ENCODE measurements at places on chromosomes 2 and 18. TPM values are rescaled to one million over a fixed set of nuclear protein-coding genes. Genes with fewer than 3 reads are reported as not detected.

Gene SLC19A3
- total RNA-seq: not detected

DNA sequence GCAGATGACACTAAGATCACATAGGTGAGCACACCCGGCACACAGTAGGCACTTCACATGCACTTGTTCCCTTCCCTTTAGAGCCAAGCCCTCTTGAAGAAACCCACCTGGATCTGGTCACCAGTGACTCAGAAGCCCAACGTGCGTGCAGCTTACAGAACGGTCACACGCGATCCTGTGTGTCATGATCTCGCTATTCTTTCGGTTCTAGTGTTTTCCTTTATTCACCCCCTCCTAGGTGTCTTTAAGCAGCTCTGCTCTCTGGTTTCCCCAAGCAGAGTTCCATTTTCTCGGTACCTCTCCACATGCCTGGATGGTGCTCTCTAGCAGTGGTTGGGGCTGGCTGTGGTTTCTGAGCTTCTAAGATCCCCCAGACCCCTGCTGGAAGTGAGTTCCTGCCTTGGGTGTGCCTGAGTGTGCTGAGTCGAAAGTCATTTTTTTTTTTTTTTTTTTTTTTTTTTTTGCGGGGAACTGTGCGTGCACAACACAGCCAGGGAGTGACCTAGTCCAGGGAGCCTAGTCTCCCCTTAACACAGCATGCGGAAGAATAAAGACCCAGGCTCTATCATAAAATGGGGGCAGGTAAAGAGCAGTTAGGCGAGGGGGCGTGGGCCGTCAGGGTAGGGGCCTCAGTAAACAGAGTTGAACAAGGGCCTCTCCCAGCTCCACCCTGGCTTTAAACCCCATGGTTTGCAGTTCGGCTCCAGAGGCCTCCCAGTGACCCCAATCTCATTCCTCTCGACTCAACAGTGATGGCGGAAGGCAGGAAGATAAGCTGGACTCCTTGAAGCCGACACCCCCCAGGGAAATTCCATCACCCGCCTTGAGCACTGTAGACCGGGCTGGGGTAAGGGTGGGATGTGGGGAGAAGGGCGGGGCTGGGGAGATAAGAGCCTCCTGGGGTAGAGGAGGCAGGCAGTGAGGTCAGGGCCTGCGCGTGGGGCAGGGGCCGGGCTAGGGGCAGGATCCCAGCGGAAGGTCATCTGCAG lies 29.8 kb upstream of the DNMT3A start:
- peaks cover 6% of the 10 kb centered on the region for H3K4me1 ChIP-seq
- H3K36me3 ChIP-seq: no peaks in the 10 kb centered on the region

Gene OSBPL1A
- 4.3 TPM for total RNA-seq

DNA sequence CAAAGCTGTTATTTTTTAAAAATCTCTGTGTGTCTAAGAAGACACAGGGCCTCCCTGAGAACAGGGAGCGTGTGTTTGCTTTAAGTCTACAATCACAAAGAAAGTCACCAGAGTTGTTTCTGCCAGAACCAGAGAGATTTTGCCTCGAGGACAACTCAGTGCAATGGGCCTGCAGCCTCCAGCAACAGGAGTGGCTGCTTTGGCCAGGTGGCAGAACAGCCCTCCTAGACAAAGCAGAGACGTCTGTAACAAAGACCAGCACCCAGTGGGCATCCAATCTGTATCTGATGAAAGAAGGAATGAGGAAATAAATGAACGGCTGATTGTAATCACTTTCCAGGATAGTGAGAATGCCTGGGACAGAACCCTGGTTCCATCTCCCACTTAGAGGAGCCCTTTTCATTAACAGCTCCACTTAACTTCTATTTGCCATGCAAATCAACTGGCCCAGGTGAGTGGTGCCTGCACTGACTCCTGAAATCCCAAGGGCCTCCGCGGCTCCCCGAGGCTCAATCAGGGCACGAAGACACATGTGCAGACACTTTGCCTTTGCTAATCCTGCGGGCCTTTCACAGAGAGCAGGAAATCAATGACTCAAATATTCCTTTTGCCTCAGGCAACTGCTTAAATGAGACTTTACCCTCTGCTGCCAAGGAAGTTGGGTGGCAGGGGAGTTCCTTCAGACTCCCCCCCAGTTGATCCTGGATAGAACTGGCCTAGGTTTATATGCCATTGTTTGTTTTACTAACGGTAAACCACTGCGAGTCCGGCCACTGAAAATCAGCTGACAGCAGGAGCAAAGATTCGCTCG lies 146.5 kb downstream of the CABLES1 start:
- no peak for DNase-seq
- no peak overlapping the region for H3K4me3 ChIP-seq
- no peaks in the 10 kb centered on the region for H3K4me1 ChIP-seq
- no peaks in the 10 kb centered on the region for H3K27me3 ChIP-seq

GRCh38 chr2:201654616-201655384 lies 11.5 kb upstream of the TMEM237 start:
- H3K27ac ChIP-seq: no peak overlapping the region
- no peaks in the 10 kb centered on the region for H3K36me3 ChIP-seq
- H3K27me3 ChIP-seq: no peaks in the 10 kb centered on the region
- no peak for DNase-seq

Gene CCDC74A
- 0.50 TPM for total RNA-seq

Gene CYBRD1
- total RNA-seq: 0.46 TPM

- H3K36me3 ChIP-seq: no peaks in the 10 kb centered on the region
- no peak overlapping the region for H3K4me3 ChIP-seq
- no peak overlapping the region for H3K27ac ChIP-seq
Observed at GRCh38 chr2:84115173-84115857, 343.8 kb downstream of the SUCLG1 start.

Gene SERPINB4
- not detected for total RNA-seq

GRCh38 chr2:9001229-9001628 lies 2.3 kb downstream of the MBOAT2 start:
- H3K27me3 ChIP-seq: peaks cover 3% of the 10 kb centered on the region
- H3K36me3 ChIP-seq: no peaks in the 10 kb centered on the region
- no peaks in the 10 kb centered on the region for H3K4me1 ChIP-seq
- DNase-seq: no peak

DNA sequence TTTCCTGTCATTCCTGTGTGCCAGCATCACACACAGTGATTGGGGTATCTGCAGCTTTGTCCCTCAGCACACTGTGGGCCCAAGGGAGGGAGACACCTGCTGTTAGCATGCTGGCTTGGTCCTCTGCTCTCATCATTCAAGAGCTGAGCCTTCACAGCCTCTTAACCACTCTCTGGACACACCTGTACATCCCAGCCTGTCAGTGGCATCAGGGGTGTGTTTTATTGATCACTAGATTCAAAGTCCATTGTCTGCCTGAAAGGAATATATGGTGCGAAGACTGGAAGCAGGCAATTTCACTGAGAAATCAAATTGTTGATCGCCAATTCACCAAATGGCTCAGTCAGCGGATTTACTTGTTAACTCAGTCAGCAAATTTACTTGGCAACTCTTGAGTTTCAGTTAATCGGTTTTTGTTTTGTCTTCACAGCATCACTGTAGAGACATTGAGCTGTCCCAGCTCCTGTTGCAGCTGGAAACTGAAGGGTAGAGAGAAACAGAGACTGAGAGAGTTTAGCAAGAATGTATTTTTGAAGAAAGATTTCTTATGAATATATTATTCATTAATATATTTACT lies 56.3 kb upstream of the TMEM200C start:
- DNase-seq: no peak
- no peak overlapping the region for H3K4me3 ChIP-seq
- no peaks in the 10 kb centered on the region for H3K4me1 ChIP-seq
- no peaks in the 10 kb centered on the region for H3K27me3 ChIP-seq
- H3K27ac ChIP-seq: no peak overlapping the region
- no peaks in the 10 kb centered on the region for H3K36me3 ChIP-seq

DNA sequence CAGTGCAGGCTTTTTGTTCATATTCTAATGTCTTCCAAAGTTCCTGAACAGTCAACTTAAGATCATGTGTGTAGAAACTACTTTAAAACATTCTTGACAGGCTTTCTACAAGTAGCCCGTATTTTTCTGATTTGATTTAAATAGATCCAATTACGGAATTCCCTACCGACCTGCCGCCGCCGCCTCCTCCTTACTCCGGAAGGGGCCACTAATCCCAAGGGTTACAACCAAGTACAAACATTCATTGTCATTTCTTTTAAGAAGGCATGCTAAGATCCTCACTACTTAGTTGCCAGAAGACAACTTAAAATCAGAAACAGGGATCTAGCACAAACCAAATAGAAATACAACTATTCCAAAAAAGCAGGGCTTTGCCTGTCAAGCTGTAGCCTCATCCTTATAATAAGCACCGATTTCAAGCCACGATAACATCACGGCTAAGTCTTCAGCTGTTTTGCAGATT lies 784 bp downstream of the WDR33 start:
- DNase-seq: no peak
- no peaks in the 10 kb centered on the region for H3K36me3 ChIP-seq
- peak overlapping the region; percentile 79 for H3K4me3 ChIP-seq
- H3K4me1 ChIP-seq: peaks cover 22% of the 10 kb centered on the region
- H3K27ac ChIP-seq: peak overlapping the region; percentile 98

DNA sequence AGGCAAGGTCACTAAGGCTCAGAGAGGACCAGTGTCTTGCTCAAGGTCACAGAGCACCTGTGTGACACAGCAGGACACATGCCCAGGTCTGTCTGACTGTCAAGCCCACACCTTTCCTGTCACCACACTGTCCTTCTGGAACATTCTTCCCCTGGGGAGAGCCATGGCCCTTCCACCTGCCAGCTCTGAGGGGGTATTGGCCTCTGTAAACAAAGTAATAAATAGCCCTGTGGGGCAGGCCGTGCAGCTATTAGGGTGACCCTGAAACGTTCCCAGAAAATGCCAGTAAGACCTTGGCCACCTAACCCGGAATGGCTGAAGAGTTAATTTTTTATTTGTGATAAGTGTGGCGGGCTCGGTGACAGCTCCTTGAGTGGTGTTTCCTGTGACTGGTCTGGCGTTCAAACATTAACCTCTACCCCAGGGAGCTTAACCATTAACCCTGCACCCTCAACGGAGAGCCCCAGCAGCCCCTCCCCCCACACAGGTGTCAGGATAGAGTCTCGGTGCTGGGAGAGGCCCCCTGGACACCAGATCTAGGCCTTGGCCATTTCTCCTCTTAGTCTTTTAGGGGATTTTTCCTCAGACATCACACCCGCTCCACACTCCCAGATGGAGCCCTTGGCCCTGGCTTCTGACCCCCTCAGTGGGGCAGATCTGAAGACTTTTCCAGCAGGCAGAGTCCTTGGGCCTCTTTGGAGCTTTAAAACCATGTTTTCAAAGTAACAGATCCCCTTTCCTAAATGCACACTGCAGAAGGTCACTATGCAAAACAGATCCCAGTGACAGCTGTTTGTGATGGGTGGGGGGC lies 36.6 kb downstream of the SCTR start:
- no peak for DNase-seq
- H3K4me3 ChIP-seq: no peak overlapping the region

GRCh38 chr2:241635756-241636155 lies 1.2 kb downstream of the THAP4 start:
- no peaks in the 10 kb centered on the region for H3K36me3 ChIP-seq
- H3K27me3 ChIP-seq: no peaks in the 10 kb centered on the region
- peak overlapping the region; percentile 57 for H3K4me3 ChIP-seq
- H3K4me1 ChIP-seq: peaks cover 27% of the 10 kb centered on the region

Gene UGT1A5
- total RNA-seq: not detected

DNA sequence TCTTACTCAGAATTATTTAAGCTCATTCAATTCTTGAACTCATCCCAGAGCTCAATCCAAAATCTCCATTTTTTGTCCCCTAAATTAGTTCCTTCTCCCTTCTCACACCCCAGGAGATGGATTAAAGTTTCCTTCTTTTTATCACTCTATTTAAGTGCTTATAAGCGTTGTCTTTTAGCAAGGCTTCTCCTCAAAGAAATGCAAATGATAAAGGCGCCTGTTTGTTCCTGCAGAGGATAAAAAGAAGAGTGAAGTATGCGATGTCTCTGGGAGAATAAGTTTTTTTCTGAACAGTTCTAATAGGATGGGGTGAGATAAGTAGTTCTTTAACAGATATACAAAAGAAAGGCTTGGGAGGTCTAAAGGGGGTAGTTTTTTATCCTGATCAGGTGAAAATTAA lies 303.3 kb downstream of the CNTNAP5 start:
- DNase-seq: no peak
- H3K36me3 ChIP-seq: no peaks in the 10 kb centered on the region
- H3K4me1 ChIP-seq: no peaks in the 10 kb centered on the region
- H3K4me3 ChIP-seq: no peak overlapping the region

DNA sequence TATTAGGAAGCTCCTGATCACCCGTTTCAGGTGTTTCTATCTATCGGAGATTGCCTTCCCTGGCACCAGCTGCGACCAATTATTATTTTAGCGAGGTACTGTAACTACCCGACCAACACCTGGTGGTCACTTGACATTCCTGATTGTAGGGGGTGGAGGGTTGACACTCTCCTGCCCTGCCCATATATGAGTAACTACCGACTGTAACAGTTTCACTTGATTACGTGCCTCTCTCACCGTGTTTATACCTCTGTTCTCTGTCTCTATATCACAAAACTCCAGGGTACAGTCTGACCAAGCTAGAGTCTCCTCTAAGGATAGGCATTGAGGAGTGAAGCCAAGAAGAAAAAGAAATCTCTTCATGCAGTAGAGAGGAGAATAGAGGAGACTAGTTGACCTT lies 268.0 kb upstream of the LRATD1 start:
- DNase-seq: no peak
- no peak overlapping the region for H3K27ac ChIP-seq
- no peaks in the 10 kb centered on the region for H3K27me3 ChIP-seq
- no peaks in the 10 kb centered on the region for H3K4me1 ChIP-seq

DNA sequence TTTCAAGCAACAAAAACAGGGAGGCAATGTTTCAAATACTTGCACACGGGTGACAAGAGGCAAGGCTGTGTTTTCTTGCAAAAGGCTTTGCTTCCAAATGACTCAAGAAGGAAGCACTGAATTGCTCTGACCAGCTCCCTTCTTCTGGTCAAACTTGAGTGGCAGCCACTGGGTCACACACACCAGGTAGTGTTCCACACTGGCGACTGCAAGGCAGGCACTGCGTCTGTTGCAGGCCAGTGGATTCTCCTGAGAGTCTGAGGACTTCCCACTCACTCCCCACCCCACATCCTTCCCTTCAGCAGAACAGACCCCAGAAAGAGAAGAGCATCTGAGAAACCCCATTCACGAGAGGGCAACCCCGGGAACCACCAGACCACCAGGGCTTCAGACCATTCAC lies 19.8 kb downstream of the PARD6G start:
- H3K4me1 ChIP-seq: no peaks in the 10 kb centered on the region
- DNase-seq: no peak
- no peaks in the 10 kb centered on the region for H3K36me3 ChIP-seq
- no peaks in the 10 kb centered on the region for H3K27me3 ChIP-seq

Gene NTSR2
- total RNA-seq: not detected

GRCh38 chr18:45221363-45221762 lies 393.9 kb upstream of the SLC14A2 start:
- H3K27ac ChIP-seq: no peak overlapping the region
- DNase-seq: no peak
- no peaks in the 10 kb centered on the region for H3K4me1 ChIP-seq

GRCh38 chr18:39365836-39366485 lies 1800.4 kb upstream of the CELF4 start:
- no peak overlapping the region for H3K4me3 ChIP-seq

GRCh38 chr2:203209538-203209937 lies 29.3 kb upstream of the CYP20A1 start:
- no peaks in the 10 kb centered on the region for H3K4me1 ChIP-seq
- H3K36me3 ChIP-seq: no peaks in the 10 kb centered on the region
- no peak overlapping the region for H3K4me3 ChIP-seq

- H3K27ac ChIP-seq: no peak overlapping the region
- no peaks in the 10 kb centered on the region for H3K27me3 ChIP-seq
- DNase-seq: no peak
- no peaks in the 10 kb centered on the region for H3K36me3 ChIP-seq
- no peak overlapping the region for H3K4me3 ChIP-seq
Observed at GRCh38 chr2:172976116-172976515, 99.5 kb upstream of the MAP3K20 start.

All from naive thymus-derived CD4-positive, alpha-beta T cell (primary cell).